Progenitor cell of endocrine pancreas (in vitro differentiated cells): ENCODE measurements at places on chromosomes 3 and 15. TPM values are rescaled to one million over a fixed set of nuclear protein-coding genes. Genes with fewer than 3 reads are reported as not detected.

Gene C3orf22
- total RNA-seq: 0.26 and 0.44 TPM in 2 replicates

Gene ERICH6
- total RNA-seq: 0.49 TPM in 1 of 2 replicates, not detected in the other

Gene PSTPIP1
- total RNA-seq: not detected in 2 replicates

Gene SKOR1
- total RNA-seq: 0.60 and 0.75 TPM in 2 replicates

Gene SCN5A
- 1.7 and 4.2 TPM in 2 replicates for total RNA-seq

Gene CLRN1
- total RNA-seq: not detected in 2 replicates

Gene SYNM
- 1.1 TPM in 2 replicates for total RNA-seq

Gene RTP4
- not detected in 2 replicates for total RNA-seq

Gene SPATA12
- total RNA-seq: 0.14 and 0.16 TPM in 2 replicates
